Effector memory CD4-positive, alpha-beta T cell (primary cell): ENCODE measurements at places on chromosomes 6 and 20.

- DNase-seq = no peak
These were observed 23.8 kb downstream of the NKX2-2 start for GRCh38 chr20:21490105-21490504.

DNA sequence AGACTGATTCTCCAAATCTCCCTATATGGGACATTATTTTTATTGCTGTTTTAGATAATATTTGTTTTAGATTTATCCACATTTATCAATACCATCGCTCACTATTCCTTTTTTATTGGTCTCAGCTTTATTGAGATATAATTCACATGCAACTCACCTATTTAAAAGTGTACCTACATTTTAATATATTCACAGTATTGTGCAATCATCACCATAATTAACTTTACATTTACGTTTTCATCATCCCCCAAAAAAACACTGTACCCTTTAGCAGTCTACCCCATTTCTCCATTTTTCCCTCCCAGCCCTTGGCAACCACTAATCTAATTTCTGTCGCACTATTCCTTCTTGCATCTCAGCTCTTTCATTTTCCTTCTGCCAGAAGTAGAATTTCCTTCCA lies 110.8 kb upstream of the HDAC2 start:
- no peak for DNase-seq

DNA sequence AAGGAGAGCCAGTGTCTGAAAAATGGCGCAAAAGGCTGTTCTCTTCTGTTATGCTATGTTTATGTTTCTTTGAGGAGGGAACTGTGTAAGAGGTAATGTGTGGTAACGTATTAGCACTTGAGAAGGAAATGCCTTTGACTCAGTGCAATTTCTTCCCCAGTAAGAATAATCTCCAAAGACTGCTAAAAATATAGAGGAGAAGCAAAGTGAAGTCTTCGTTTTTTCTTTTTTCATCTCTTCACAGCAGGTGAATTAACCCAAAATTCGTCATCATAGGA lies 47.1 kb upstream of the IFNGR1 start:
- no peak for DNase-seq

- DNase-seq = no peak
These were observed 191.6 kb upstream of the PRDM1 start for GRCh38 chr6:105894556-105894955.

DNA sequence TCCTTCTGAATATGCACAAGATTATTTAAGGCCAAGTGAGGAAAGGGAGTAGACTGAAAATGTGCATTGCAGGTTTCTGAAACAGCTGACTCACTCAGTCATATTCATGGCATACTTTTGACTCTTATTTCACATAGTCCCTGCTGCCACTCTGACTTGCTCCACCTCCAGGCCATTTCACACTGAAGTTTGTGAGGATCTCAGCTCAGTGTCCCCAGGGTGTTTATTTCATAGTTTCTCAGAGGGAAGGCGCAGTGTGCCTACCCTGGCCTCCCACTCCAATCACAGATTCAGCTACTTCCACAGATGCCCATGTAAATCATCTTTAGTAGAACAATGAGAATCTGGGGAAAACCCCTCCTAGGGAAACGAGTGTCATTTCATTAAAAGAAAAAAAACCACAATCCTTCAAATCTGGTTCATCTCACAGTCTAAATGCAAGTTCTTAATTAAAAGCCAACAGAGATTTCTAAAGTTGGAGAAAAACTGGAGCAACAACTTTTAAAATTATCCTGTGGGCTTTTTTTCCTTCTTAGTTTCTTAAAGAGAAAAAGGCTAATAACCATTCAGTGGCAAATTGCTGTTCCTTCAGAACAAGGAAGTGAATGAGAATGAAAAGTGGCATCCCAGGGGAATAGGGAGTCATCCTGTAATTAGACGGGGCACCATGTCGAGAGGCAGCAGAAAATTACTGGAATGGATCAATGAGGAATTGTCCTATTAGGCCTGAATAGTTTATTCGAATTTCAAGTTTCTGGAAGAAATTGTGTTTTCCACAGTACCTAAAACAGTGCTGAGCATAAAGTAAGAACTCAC lies 133.6 kb downstream of the TFAP2B start:
- DNase-seq = no peak

GRCh38 chr20:57647006-57647932 lies 27.0 kb upstream of the ZBP1 start:
- no peak for DNase-seq

DNA sequence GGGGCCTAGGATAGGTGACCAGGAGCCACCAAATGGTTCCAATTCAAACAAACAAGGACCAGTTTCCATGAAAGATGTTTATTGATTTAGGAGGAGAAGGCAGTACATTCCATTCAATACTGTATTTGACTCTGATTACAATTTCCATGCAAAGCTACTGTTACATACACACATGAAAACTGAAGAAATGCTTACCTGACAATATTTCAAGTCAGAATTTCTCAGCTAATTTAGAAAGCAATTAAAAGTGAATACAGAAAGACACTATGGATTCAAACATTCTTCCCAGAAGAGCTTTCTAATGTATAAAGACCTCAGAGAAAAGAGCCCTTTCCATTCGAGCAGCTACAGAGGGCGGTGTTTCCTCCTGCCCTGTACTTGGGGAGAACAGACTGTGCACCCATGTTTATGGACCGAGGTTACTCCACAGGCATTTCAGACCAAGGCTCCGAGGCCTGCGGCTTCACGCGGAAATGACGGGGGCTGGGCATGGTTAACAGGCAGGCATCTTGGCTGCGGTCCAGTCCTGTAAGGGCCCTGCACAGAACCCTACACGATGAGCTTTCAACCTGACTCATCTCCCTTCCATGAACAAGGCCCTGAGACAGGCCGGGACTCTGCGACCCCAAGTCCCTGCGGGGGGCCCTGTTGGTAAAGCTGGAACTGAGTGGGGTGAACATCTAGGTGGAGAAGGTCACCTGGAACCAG lies 25.7 kb upstream of the TCFL5 start:
- no peak for DNase-seq

GRCh38 chr20:10668677-10669368 lies 5.0 kb downstream of the JAG1 start:
- no peak for DNase-seq

DNA sequence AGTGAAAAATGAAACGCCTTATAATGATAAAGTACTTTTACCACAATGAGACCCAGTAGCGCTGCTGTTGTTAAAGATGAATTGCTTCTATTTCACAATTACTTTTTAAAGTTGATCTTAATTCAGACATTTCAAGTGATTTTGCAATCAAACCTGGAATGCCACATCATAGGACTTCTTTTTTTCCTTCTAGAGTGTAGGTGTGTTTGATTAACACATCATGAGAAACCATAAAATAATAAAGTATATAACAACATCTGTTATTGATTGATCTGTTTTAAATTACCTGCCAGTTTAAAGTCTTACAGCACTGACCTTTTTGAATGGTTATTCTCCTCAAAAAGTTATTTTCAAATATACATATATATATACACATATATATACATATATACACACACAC lies 38.6 kb downstream of the HEBP2 start:
- DNase-seq = no peak

GRCh38 chr6:15511248-15512125 lies 151.3 kb downstream of the DTNBP1 start:
- no peak for DNase-seq

DNA sequence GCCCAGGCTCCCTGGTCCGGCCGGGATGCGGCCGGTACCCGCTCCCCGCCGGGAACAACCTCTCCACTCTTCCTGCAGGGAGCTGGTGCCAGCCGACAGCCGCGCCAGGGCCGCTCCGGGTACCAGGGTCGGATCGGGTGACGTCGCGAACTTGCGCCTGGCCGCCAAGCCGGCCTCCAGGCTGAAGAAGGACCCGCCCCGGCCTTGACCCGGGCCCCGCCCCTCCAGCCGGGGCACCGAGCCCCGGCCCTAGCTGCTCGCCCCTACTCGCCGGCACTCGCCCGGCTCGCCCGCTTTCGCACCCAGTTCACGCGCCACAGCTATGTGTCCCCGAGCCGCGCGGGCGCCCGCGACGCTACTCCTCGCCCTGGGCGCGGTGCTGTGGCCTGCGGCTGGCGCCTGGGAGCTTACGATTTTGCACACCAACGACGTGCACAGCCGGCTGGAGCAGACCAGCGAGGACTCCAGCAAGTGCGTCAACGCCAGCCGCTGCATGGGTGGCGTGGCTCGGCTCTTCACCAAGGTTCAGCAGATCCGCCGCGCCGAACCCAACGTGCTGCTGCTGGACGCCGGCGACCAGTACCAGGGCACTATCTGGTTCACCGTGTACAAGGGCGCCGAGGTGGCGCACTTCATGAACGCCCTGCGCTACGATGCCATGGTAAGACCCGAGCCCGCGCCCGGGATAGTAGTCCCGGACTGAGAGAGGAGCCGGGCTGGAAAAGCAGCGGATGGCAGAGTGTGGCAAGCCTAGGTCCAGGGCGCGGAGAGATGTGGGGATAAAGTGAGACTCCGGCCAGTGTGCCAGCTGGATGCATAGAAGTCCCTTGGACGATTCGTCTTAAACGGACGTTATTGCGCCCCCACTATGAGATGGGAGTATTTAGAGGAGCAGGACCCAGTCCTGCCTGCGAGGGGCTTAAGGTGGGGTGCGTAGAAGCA lies at the start of gene NT5E:
Gene NT5E, plus strand, starts transcription at position 266 of the 942 bp plus-strand sequence. Its CDS starts 57 bp downstream, at position 323.
- DNase-seq = no peak

- DNase-seq = no peak
These were observed 79.1 kb downstream of the LYRM2 start for GRCh38 chr6:89559487-89559886.

- DNase-seq = no peak
These were observed 506.4 kb upstream of the JAG1 start for GRCh38 chr20:11180186-11180585.

DNA sequence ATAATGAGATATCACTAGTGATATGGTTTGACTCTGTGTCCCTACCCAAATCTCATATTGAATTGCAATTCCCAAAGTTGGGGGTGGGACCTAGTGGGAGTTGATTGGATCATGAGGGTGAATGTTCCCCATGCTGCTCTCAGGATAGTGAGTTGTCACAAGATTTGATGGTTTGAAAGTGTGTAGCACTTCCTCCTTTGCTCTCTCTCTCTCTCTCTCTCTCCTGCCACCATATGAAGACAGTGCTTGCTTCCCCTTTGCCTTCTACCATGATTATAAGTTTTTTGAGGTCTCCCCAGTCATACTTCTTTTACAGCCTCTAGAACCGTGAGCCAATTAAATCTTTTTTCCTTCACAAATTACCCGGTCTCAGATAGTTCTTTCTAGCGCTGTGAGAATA lies 1002.0 kb upstream of the ADGRB3 start:
- DNase-seq = no peak

DNA sequence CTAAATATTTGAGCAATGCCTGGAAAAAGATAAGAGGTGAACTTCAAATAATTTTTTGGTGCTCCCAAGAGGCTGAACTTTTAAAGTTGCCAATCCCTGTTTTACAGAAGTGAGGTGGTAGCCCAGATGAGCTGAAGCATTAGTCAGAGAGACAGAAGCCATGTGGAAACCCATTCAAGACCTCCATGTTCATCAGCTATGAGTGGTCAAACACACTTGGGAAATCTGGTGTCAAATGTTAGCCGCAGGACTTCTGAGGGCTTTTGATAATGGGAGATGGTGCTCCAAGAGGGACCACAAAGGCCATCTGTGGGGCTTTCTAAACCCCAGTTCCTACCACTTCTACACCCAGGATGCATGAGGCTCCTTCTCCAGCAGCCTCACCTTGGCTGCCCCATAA lies 77.5 kb upstream of the MRPS10 start:
- no peak for DNase-seq

GRCh38 chr6:170347091-170347490 lies 40.5 kb downstream of the FAM120B start:
- no peak for DNase-seq

GRCh38 chr6:109036574-109037294 lies 57.9 kb downstream of the SESN1 start:
- no peak for DNase-seq

DNA sequence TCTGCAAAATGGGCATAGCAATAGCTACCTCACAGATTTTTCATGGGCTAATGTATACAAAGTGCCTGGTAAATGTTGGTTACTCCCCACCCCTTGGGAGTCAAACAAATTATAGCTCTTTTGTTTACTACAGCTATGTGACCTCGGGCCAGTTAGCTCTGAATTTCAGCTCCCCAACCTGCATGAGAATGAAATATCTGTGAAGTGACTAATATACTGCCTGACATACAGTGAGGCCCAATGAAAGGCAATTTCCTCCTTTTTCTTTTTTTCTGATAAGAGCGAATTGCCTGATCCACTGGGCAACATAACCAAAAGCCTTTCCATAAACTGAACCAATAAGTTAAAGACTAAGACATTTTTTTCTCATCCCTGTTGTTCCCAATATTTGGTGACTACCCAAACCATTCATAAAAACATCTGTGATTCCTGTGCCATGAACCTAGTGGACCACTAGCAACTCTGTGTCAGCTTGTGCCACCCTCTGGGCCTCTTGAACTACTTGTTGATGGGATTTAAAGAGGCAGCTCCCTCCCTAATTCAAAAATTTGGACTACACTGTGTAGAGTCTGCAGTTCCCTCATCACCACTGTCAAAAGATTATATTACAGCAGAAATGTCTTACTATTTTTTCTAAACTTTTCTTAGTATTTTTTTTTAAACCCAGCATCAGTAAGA lies 91.9 kb upstream of the TMEM30A start:
- no peak for DNase-seq

- no peak for DNase-seq
These were observed 434.5 kb downstream of the HDGFL1 start for GRCh38 chr6:23003671-23004467.

GRCh38 chr6:44304282-44305199 lies 8.6 kb downstream of the AARS2 start:
- no peak for DNase-seq

DNA sequence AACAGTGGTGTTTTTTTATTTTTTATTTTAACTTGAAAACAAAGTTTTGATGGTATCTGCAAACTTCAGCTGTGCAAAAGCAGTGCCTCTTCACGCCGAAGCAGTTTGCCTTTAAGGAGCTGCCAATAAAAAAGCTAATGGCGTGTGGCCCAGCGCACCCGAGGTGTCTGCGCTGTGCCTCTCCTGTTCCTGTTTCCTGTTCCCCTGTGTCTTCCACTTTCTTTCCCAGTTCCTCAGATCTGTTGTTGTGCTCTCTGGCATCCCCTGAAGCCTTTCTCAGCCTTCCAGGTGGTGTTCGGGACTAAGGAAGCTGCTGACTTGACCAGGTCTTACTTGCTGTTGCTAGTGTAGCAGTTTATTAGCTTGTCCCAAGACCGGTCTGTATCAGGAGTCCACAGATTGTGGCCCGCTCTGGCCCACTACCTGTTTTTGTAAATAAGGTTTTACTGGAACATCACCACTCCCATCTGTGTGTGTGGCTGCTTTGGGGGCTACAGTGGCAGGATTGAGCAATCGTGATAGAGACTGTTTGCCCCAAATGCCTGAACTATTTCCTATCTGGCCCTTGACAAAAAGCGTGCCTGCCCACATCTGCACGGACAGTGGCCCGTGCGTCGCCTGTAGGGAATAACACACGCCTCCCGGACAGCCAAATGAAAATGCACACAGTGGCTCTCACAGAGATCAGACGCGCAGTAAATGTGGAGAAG lies 178.3 kb downstream of the TMEM242 start:
- no peak for DNase-seq

GRCh38 chr6:109628158-109629000 lies 62.6 kb downstream of the AK9 start:
- DNase-seq = no peak
